ENCODE measurements at places on chromosomes 6 and 20.

DNA sequence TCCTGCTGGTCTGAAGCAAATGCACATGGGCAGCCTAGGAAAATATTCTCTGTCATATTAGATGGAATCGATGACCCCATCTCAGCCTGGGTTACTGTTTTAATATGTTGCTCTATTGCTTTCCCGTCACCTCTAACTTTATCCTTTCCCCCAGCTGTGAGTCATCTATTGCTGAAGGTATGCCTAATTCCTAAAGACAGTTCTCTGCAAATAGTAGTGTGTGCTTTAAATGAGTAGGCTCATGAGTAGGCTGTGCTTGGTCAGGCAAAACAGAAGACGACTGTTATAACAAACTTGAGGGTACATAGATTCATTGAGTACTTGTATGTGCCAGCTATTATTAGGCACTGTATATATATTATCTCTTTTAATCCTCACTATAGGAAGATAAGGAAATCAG lies 47.2 kb downstream of the CTNNBL1 start:
- no peak for DNase-seq

- no peak for DNase-seq
These were observed 750.6 kb upstream of the MMS22L start for GRCh38 chr6:98033617-98034016.

DNA sequence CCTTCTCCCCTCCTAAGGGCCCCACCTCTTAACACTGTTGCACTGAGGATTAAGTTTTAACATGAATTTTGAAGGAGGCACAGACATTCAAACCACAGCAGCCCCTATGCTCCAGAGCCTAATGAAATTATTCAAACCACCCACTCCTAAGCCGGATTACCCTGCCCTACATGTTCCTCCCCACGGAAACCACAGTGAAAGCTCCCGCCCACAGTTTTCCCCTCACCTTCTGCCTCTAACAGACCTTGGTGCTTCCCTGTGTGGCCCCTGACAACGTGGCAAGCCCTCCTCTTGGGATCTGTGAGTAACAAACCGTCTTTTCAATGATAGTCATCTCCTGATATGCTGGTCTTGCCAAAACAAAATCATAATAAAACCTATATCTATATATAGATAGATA lies 74.8 kb downstream of the RIN2 start:
- no peak for DNase-seq

GRCh38 chr6:113414511-113414910 lies 442.6 kb upstream of the MARCKS start:
- no peak for DNase-seq

DNA sequence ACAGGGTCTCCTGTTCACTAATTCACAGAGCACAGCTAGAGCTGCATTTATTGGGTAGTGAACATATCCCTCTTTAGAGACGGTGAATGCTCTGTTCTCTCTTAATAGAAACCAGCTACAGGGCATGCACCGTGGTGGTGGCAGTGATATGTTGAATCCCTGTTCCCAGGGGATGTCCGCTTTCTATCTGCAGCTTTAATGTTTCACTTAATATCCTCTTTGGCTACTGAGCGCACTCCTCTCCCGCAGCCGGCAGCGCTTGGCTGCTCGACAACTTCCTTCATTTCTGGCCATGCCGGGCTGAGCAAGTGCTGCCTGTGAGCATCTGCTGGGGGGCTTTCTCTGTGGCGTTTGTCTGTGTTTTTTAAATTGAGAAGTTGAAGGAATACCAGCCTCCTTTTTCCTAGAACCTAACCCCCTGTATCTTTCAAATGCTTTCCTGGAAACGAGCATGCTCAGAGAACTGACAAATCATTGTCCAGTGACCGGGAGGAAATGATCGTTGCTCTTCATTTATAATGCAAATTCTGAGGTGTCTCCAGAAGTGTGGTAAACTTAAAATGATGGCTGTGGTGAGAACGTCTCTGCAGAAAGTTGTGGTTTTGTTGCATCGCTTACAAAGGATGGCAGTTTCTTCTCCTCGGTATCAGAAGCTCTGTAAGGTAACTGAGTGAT lies 297.9 kb downstream of the UTRN start:
- DNase-seq = peak; percentile 36

DNA sequence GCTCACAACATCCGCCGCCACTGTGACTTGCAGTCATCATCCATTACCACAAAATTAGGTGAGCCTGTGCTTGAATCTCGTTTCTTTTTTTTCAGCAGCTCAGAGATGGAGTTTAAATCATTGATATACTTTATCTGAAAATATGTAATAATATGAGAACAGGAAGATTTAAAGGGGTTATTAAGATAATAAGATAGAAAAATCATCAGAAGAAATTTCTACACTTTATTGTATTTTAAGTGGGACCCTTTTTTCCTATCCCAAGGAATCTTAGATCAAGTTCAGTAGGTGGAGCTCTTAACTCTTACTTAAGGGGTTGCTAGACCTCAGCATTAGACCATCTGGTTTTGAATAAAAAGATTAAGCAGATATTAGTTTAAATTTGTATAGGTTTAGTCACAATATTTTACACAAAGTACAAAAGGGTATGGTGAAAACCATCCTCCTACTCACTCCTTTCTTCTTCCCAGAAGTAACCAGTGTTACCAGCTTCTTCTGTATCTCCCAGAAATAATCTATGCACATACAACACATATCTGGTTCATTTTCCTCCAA lies 9.4 kb upstream of the NCOA7 start:
- no peak for DNase-seq

- peak; percentile 77 for DNase-seq
These were observed 82.2 kb upstream of the NAA20 start for GRCh38 chr20:19934792-19935491.

GRCh38 chr6:167803816-167804215 lies 22.9 kb upstream of the AFDN start:
- DNase-seq = no peak

- no peak for DNase-seq
These were observed 53.6 kb downstream of the VIP start for GRCh38 chr6:152804150-152804549.

DNA sequence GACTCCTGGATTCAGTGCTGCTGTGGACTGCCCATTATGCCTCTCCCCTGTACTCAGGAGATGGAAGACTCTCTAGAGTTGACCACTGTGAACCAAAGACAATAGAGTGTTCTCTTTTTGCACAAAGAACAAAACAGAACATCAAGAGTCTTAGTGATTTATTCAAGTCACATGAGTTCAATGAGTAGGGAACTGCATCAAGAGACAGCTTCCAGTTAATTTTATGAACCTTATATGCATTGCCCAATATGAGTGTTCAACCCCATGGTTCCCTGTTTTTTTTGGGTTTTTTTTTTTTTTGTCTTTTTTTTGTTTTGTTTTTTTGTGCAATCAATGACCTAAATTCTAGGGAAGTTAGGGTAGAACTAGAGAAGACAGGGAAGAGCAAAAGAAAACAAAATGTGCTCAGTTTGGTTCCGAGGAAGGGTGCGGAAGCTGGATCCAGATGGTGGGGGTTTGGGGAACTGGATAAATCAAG lies 224.3 kb downstream of the MAFB start:
- no peak for DNase-seq

- no peak for DNase-seq
These were observed 340.2 kb upstream of the CHD6 start for GRCh38 chr20:41958391-41958790.

GRCh38 chr6:84809455-84809854 lies 45.1 kb upstream of the TBX18 start:
- DNase-seq = no peak

- no peak for DNase-seq
These were observed 29.2 kb downstream of the CDH22 start for GRCh38 chr20:46279103-46279502.

DNA sequence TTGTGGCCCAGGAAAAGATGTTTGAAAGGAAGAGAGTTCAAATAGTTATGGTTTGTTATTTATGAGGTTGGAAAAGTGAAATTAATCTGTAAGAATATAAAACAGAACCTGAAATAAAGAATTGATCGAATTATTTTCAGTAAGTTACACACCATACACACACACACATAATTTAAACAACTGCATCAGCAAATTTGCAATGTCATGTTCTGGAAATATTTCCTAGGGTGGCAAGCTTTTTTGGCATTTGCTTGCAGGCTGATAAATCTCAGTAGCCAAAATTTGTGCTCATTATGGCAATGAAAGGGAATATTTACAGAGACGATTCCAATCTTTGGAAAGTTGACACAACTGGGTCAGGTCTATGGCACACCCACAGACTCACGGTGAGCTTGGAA lies 9.5 kb downstream of the CITED2 start:
- no peak for DNase-seq

- DNase-seq = peak; percentile 33
These were observed 24.1 kb upstream of the ROS1 start for GRCh38 chr6:117449549-117450439.

DNA sequence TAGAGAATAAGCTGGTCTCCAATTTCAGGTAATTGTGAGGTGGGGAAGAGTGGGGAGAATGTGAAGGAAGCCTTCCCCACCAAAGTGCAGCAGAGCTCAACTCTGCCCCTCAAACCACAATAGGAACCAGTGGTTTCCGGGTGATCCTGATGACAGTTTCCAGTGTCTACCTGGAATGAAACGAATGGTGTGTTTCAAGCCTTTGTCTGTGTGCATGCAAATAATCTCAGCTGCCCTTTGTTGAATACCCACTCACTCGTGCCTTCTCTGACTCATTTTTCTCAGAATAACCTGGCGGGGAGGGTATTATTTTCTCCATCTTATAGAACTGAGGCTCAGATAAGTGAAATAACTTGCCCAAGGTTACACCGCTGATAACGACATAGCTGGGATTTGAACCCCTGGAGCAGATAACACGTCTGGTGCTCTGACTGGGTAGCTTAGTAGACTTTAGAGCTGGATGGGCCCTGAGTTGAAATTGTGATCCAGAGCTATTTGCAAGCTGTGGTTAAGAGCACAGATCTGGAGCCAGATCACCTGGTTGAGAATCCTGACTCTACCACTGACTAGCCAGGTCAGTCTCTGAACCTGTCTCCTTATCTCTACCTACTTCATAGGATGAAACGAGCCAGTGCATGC lies 85.1 kb downstream of the EYA2 start:
- DNase-seq = no peak

- DNase-seq = no peak
These were observed 23.0 kb downstream of the RALY start for GRCh38 chr20:34016736-34017135.

DNA sequence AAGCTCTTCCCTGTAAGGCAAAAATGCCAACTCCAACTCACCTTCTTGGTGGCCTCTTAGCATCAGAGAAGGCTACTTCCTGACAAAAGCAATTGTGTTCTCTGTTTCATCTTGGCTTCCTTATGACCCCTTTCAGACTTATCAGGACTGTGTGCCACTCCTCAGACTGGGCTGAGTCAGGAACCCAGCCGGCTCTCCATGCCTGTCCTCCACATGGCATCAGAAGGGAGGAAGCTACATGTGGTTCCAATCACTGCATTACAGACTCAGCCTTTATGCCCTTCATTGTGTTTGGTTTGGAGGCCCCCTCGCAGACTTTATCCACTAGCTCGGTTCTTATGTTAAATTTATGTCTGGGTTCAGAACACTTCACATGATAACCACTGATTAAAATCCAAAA lies 142.5 kb downstream of the SLC24A3 start:
- no peak for DNase-seq

DNA sequence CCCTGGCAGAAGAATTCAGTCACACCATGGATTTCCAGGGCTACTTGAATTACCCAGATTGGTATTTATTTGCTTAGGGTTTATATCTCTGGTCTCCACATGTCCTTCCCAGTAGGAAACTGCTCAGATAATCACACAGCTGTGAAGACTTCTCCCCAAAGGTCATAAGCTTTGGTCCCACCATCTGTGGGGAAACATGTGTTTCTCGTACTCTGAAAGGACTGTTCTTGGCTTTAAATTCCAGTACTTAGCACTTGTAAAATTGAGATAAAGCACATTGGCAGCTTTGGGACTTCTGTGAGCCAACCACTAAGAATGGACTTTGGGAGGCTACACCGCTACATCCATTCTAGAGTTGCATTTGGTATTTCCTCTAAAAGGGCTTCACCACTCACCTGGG lies 205.3 kb upstream of the FOXA2 start:
- DNase-seq = no peak

- DNase-seq = no peak
These were observed 97.6 kb downstream of the TCP11 start for GRCh38 chr6:35043381-35044130.

DNA sequence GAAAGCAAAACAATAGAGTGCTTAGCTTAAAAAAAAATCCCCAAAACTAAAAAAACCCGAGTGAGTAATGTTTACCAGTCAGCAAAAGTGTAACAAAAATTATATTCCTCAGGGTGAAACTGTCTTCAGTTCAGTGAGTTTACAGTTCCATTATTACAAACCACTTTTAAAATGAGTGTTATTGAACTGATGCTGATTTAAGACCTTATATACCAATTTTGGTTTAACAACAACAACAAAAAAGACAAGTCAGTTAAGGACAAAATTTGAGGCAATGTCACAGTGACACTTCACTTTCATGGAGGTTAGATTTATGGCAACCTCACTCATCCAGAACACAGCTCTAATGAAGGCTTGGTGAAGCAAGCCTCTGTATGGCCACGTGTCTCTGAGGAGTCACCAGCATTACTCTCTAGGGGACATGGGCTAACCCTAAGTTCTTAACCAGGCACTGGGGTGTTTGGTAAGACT lies 630.8 kb downstream of the PHF3 start:
- DNase-seq = no peak

GRCh38 chr6:89439014-89439413 lies 6.1 kb downstream of the ANKRD6 start:
- DNase-seq = no peak

DNA sequence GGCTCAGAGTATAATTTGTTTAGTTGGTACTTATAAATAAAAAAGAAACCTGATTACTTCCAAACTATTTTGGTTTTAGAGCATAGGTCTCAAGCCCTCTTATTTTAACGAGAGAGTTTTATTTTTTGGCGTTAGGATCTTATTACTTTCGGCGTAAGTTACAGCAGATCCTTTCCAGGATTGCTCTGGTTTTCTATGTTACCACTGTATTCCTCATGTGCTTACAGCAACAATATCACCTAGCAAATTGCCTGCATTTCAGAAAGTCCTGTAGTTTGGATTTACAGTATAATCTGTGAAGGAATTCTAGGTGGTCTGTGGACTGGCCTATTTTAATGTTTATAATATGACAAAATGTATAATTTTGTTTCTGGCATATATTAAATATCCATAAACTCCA lies 54.1 kb downstream of the TRMT11 start:
- DNase-seq = no peak

DNA sequence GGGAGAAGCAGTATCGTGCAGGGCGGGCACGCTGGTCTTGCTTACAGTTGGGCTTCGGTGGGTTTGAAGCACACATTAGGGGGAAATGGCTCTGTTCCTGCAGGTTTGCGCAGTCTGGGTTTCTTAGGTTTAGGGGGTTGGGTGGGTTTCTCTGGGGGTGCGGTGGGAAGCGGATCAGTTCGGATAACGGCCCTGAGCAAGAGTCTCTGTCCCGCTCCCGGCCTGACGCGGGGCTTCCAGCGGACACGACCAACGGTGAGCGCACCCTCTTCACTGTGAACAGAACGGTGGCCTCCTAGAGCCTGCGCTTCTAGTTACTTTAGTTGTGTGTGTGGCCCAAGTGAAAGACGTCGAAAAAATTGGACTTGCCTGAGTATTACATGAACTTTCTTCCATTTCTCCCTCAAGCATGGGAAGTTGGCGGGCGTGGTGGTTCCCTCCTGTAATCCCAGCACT lies 635 bp upstream of the ELOVL2 start:
- no peak for DNase-seq
